ENCODE measurements at places on chromosomes 3 and 15.

GRCh38 chr3:16503191-16503776 lies 10.2 kb downstream of the RFTN1 start:
- peak; percentile 4 for DNase-seq

- peak; percentile 83 for DNase-seq
Observed at GRCh38 chr3:100875239-100875638, 118.0 kb downstream of the ABI3BP start.

DNA sequence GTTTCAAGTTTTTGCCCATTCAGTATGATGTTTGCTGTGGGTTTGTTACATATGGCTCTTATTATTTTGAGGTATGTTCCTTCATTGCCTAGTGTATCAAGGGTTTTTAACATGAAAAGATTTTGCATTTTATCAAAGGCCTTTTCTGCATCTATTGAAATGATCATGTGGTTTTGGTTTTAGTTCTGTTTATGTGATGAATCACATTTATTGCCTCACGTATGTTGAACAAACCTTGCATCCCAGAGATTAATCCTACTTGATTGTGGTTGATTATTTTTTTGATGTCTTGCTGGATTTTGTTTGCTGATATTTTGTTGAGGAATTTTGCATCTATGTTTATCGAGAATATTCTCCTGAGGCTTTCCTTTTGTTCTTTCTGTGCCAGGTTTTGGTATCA lies 39.4 kb downstream of the TMCO5A start:
- DNase-seq = no peak

DNA sequence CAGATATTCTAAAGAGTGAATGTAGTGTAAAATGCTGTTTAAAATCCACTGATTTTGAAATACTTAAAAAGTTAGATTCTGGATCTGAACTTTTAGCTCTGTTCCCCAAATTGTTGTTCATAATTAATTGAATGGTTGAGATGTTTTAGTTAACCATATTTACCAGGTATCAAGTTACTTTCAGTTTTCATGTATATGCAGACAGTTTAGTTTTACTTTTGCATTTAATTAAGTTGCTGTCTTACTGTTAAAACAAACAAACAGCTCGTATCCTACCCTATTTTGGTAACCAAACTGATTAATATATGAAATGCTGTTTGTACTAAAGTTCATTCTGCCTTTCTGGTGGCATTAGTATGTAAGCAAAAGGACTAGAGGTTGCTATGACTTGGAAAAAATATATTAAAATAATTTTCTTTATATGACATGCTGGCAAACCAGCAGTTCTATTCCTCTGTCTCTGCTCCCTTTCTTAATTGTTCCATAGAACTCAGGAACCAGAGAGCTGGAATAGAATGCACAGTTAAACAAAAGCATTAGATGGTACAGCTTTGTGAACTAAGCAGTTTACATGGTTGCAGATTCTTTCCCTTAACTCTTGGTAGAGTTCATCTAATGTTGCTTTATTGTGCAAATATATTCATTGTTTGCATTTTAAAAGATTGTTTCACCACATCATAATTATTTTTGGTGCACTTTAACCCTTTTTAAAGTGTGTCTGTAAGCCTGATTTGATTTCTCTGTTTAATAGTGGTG lies 39.5 kb upstream of the SCAANT1 start:
- DNase-seq = no peak
